Activated CD8-positive, alpha-beta T cell treated with anti-CD3 and anti-CD28 coated beads for 36 hours (primary cell): ENCODE measurements at places on chromosomes 1 and 21. TPM values are rescaled to one million over a fixed set of nuclear protein-coding genes. Genes with fewer than 3 reads are reported as not detected.

Gene KRTAP19-1
- total RNA-seq, result not detected

DNA sequence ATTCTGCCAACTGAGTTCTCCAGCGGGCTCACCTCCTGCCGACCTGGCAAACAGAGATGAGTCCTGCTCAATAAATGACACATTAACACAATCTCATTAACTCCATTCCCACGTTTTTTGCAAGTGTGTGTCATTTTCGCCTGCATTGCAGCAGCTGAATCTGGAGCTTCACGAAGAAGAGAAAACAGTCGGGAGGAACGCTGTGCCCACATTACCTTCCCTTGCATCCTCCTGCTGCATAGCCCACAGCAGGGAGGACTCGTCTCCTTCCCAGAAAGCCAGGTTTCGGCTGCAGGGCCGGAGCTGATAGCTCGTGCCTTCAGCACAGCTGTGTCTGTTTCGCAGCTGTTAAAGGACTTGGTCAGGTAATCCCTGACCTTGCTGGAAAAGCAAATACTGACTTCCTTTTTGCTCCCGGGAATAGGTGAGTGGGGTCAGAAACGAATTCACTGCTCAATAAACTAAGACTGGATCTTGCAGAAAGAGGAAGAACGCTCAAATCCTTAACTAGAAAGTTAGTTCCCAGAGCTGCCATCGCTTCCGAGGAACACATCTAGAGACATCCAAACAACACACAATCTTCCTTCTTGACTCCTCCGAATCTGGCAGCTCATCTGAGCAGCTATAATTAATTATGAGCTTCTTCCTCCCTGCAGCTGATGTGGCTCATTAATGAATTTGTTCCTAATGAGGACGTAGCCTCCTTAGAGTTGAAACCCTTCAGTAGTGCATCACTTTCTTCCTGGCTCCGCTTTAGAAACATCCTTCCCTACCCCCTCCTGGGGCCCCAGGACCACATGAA, 33.0 kb downstream of the KANK4 start:
- H3K27me3 ChIP-seq, result peaks cover 8% of the 10 kb centered on the region
- H3K27ac ChIP-seq, result no peak overlapping the region
- no peak overlapping the region for H3K4me3 ChIP-seq
- H3K36me3 ChIP-seq, result no peaks in the 10 kb centered on the region
- no peaks in the 10 kb centered on the region for H3K4me1 ChIP-seq
- no peak for DNase-seq

GRCh38 chr1:179237222-179237621, 7.7 kb upstream of the ABL2 start:
- H3K27me3 ChIP-seq, result no peaks in the 10 kb centered on the region
- no peaks in the 10 kb centered on the region for H3K36me3 ChIP-seq
- no peak overlapping the region for H3K27ac ChIP-seq
- H3K4me1 ChIP-seq, result no peaks in the 10 kb centered on the region

Gene PTGER3
- total RNA-seq, result not detected

DNA sequence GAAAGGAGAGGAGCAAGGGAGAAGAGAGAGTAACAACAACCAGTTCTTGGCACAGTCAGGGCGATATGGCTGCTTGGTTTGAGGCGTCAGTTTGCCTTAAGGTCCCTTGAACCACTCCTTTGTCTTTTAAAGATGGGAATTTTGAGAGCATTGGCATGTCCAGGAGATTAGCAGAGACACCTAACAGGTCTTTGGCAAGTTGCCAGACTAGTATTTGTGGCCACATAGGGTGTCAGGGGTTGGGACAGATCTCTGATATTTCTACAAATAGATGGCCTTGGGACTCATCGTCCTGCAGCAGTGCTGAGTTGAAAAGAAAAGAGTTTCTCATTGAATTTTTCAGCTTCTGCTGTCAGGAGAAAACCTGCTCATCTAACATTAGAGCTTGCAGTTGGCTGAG, 55.3 kb upstream of the KCND3 start:
- no peak overlapping the region for H3K4me3 ChIP-seq
- no peaks in the 10 kb centered on the region for H3K4me1 ChIP-seq
- peaks cover 5% of the 10 kb centered on the region for H3K27me3 ChIP-seq
- no peak for DNase-seq

Gene DNAJC6
- 2.2 TPM for total RNA-seq

DNA sequence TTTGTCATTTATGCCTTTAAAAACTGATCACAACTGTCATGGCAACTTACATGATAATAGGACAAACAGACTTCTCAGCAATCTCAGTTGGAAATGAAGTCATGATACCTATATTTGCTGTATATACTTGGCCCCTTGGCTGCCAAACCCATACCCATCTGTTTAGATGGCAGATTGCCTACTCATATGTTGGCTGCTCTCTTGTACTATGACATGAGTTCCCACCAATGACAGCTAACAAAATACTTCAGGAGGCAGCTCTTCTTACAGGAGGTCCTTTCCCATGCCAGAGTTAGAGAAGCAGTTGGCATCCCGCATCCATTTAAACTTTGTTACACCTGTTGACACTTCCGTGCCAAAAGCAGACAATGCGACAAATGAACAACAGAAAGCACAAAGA, 603.1 kb upstream of the ADGRL2 start:
- no peak for DNase-seq
- H3K4me3 ChIP-seq, result no peak overlapping the region
- H3K27ac ChIP-seq, result no peak overlapping the region
- H3K27me3 ChIP-seq, result no peaks in the 10 kb centered on the region
- H3K4me1 ChIP-seq, result no peaks in the 10 kb centered on the region

Gene KCND3
- total RNA-seq, result not detected

DNA sequence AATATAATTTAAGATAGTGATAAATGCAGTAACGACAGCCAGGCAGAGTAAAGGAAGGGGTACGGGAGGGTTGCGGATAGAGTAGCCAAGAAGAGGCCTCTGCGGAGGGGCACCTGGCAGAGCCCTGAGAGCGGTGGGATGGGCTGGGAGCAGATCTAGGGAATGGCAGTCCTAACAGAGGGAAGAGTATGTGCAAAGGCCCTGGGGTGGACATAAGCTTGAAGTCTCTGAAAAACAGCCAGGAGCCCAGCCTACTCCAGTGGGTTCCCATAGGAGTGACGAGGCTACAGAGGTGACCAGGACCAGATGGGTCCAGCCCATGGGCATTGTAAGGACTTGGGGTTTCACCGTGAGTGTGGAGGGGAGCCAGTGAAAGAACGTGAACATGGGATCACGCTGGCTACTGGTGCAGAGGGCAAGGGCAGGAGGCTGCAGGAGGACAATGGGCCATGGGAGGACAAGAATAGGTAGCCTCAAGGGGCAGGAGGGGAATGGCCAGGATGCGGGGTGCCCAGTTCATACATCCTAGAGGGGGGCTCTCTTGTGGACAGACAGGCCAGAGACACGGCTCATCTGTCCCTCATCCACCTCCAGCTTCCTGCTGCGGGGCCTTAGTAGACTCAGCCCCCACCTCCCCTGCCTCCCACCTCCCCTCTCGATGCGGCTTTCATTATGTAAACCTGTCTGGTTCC, 185.7 kb upstream of the VAMP3 start:
- no peaks in the 10 kb centered on the region for H3K36me3 ChIP-seq
- H3K4me1 ChIP-seq, result no peaks in the 10 kb centered on the region
- H3K27ac ChIP-seq, result no peak overlapping the region
- H3K27me3 ChIP-seq, result no peaks in the 10 kb centered on the region
- DNase-seq, result no peak

GRCh38 chr1:235207209-235207565, 46.1 kb upstream of the RBM34 start:
- H3K4me1 ChIP-seq, result peaks cover 31% of the 10 kb centered on the region
- H3K36me3 ChIP-seq, result peaks cover 15% of the 10 kb centered on the region
- H3K27ac ChIP-seq, result peak overlapping the region; percentile 89
- no peaks in the 10 kb centered on the region for H3K27me3 ChIP-seq

Gene SLC26A9
- not detected for total RNA-seq

- no peak for DNase-seq
- peaks cover 12% of the 10 kb centered on the region for H3K4me1 ChIP-seq
- H3K4me3 ChIP-seq, result no peak overlapping the region
- H3K27ac ChIP-seq, result no peak overlapping the region
- no peaks in the 10 kb centered on the region for H3K36me3 ChIP-seq
Measured at GRCh38 chr21:17699524-17700189, 87.0 kb upstream of the BTG3 start.

Gene BPNT1
- 19.6 TPM for total RNA-seq

DNA sequence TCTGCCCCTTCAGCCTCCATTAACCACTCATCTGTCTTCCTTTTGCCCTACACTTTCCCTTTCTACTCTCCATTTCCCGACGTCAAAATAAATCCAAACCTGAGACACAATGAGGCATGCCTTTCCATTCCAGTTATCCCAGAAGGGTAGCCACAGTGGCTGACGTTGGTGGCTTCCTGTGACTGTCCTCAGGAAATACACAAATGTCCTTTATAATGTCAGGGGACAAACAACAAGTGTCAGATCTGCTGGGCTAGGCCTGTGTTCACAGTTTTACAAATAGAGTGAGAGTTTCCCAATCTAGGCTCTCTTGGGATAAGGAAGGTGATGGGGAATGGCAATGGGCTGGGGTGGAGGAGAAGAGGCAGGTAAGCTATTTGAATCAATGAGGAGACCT, 135.3 kb downstream of the BRINP2 start:
- no peak overlapping the region for H3K27ac ChIP-seq
- no peak overlapping the region for H3K4me3 ChIP-seq
- H3K27me3 ChIP-seq, result no peaks in the 10 kb centered on the region
- H3K4me1 ChIP-seq, result no peaks in the 10 kb centered on the region
- H3K36me3 ChIP-seq, result no peaks in the 10 kb centered on the region

- peaks cover 69% of the 10 kb centered on the region for H3K36me3 ChIP-seq
- no peaks in the 10 kb centered on the region for H3K27me3 ChIP-seq
- no peaks in the 10 kb centered on the region for H3K4me1 ChIP-seq
- no peak overlapping the region for H3K4me3 ChIP-seq
Measured at GRCh38 chr1:67383999-67384638, 46.1 kb downstream of the SERBP1 start.

Gene NPL
- total RNA-seq, result 4.9 TPM

GRCh38 chr1:205440476-205441317, 15.1 kb downstream of the BLACAT1 start:
- peak overlapping the region; percentile 74 for H3K4me3 ChIP-seq
- H3K4me1 ChIP-seq, result peaks cover 22% of the 10 kb centered on the region
- peak; percentile 82 for DNase-seq
- H3K27me3 ChIP-seq, result peaks cover 1% of the 10 kb centered on the region
- H3K27ac ChIP-seq, result peak overlapping the region; percentile 89

Gene UMODL1
- total RNA-seq, result not detected

- H3K27me3 ChIP-seq, result peaks cover 6% of the 10 kb centered on the region
- no peaks in the 10 kb centered on the region for H3K36me3 ChIP-seq
- H3K4me3 ChIP-seq, result no peak overlapping the region
Measured at GRCh38 chr1:222006715-222007114, 264.8 kb upstream of the DUSP10 start.
